ENCODE measurements at places on chromosomes 11 and 22.

GRCh38 chr22:46803031-46803880 is 40.8 kb downstream of the TBC1D22A start:
- DNase-seq = peak; percentile 59

- DNase-seq = no peak
These were observed 12.8 kb downstream of the PARVG start for GRCh38 chr22:44193535-44193891.

DNA sequence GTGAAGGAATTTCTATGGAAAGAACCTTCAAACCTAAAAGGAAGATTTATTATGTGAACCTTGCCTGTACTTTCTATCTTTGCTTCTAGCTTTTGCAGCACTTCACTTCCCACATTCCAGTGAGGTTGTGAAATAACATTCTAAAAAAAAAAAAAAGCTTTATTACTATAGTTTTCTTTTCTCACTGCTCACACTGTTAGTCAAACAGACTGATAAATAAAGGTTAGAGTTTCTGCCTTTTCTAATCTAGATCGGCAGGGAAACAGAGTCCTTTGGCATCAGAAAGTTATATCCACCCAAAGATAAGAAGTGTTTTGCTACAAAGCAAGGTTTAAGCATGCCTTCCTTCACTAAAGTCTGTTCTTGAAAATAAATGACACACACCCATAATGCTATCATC is 2.8 kb downstream of the AAMDC start:
- DNase-seq = no peak

GRCh38 chr22:32499666-32500065 is 25.1 kb downstream of the FBXO7 start:
- DNase-seq = no peak

DNA sequence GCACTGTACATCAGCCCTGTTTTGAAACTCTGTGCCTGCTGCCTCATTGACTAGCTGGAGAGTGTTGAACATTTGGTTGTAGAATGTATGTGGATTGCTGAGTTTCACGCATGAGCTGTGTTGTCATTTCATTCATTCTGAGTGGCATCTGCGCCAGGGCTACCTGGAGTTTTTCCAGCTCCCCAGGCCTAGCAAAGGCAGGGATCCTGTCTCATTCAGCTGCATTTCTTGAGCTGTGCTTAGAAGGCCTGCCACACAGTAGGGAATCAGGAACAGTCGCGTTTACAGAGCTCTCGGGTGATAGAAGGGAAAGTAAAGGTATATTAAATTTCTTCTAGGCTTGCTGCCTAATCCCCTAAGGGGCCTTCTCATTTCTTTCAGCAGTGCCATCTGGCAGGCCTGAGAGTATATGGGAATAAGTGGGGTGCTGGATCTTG is 44.3 kb downstream of the PTPRJ start:
- no peak for DNase-seq

- no peak for DNase-seq
These were observed 58.6 kb downstream of the SYTL2 start for GRCh38 chr11:85752201-85752889.

GRCh38 chr11:115169251-115169650 is 335.0 kb downstream of the CADM1 start:
- DNase-seq = no peak

DNA sequence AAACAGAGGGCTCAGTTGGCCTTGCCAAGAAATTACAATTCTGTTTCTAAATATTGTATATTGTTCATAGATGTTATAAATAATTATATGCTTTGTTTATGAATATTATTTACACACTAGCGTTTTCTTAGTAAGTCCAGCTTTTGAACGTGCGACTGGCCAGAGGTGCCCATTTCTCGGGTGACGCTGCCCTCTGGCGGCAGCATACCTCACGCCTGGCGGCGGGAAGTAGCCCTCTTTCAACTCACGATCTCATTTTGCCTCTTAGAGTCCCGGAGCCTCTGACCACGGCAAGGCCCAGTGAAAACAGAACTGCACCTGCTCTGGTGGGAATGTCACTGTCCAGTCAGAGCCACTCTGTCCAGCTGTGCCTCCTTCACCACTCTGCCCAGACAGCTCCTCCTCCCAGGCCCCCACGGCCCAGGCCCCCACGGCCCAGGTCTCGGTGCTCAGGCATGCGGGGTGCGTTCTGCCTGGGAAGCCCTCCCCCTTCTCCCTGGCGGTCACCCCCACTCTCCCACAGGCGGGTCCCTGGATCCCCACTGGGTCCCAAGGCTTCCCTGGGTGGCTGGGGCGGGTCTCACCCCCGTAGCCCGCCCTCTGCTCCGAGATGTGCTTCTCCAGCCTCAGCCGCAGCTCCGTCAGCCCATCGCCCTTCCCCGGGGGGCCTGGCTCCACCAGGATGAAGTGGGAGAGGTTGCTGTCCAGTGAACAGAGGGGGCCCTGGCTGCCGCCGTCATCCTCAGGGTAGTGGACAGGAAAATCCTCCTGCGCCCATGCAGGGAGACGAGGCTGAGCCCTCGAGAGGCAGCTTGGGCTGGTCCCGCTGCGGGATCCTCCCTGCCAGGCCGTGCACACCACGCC is 19.3 kb downstream of the TSSC4 start:
- DNase-seq = peak; percentile 37

GRCh38 chr11:75317446-75318122 is 33.9 kb downstream of the ARRB1 start:
- DNase-seq = no peak

DNA sequence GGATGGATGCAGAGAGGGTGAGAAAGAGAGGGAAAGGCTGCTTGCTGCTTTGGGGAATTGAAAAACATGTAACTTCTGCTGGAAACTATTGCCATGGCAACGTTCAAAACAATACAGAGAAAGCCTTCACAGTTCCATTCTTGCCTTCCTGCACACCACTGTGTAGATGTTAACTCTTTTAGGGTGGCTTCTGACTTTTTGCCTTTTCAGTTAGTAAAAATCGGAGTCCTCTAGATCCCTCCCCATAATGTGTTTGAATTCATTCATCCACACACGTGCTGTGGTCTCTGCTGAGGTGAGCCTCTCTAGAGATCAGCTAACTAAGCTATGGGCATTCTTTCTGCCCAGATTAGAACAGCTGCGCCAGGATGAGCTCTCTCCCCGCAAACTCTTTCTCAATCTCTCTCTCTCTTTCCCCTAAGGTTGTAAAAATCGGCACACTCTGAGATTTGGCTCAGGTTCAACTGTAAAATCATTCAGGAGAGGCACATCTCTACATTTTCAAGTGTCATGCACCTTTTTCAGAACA is 1178.3 kb downstream of the LRRC4C start:
- no peak for DNase-seq

- DNase-seq = no peak
These were observed 41.6 kb upstream of the CBX7 start for GRCh38 chr22:39194098-39194497.

GRCh38 chr22:46851941-46852340 is 89.5 kb downstream of the TBC1D22A start:
- DNase-seq = no peak

- DNase-seq = no peak
These were observed 80.9 kb upstream of the CD44 start for GRCh38 chr11:35057926-35058668.

DNA sequence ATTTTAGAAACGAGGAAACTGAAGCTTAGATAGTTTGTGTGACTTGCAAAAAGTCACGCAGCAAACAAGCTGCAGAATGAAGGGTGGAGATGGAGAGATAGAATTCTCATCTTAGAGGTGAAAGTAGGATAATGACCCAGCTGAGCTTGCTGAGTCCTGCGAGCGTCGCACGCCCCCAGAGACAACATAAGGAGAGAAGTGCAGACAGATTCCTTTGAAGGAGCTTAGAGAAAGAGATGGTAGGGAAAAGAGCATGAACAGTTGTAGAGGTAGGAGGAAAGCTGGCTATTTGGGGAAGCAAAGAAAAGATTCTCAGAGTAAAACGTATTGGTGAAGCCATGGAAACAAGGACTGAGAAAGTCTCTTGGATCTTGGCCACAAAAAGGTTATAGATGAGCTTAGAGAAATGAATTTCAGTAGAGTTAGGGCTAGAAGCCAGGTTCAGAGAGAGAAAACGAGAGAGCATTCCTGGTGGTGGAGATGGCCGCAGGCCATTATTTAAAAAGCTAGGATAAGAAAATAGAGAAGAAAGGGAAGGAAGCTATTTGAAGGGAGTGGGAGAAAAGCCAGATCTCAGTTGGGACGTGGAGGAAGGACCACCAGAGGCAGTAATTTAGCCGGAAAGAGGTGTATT is 44.8 kb downstream of the FAM83F start:
- no peak for DNase-seq

GRCh38 chr11:43810929-43811596 is 69.6 kb upstream of the ALKBH3 start:
- no peak for DNase-seq

GRCh38 chr22:49705216-49705971 is 122.3 kb downstream of the BRD1 start:
- no peak for DNase-seq

GRCh38 chr11:104690241-104690640 is 208.0 kb downstream of the CASP12 start:
- no peak for DNase-seq

GRCh38 chr22:17841836-17842235 is 67.6 kb upstream of the BID start:
- DNase-seq = no peak

- DNase-seq = no peak
These were observed 220.8 kb downstream of the RAB38 start for GRCh38 chr11:87954476-87954875.

DNA sequence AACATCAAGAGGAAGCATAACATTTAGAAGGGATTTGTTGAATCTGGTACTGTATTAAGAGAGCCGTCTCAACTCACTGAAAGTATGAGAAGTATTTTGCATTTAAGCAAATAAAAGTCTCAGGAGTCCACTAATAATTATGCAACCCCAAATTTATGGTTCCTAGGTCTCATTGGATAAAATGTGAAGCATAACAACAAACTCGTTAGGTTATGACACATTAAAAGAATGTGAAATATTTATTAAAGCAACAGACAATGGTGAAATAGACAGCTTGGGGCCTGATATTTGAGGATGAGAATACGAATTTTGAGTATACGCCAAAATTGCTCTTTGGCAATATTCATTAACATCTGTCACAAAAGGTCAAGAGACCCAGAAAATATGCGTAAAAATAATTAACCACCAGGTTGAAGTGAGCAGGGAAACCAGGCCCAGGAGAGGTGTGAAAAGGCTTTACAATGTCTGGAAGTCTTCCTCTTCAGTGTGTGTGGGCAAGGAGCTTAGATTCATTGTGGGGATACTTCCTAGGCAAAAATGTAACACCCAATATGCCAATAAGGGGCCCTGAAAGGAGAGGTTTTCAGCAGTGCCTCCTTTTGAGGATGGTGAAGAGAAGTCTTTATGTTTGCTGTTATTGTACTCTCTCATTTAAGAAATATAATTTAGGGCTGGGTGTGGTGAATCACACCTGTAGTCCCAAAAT is 89.2 kb downstream of the FDX1 start:
- no peak for DNase-seq

DNA sequence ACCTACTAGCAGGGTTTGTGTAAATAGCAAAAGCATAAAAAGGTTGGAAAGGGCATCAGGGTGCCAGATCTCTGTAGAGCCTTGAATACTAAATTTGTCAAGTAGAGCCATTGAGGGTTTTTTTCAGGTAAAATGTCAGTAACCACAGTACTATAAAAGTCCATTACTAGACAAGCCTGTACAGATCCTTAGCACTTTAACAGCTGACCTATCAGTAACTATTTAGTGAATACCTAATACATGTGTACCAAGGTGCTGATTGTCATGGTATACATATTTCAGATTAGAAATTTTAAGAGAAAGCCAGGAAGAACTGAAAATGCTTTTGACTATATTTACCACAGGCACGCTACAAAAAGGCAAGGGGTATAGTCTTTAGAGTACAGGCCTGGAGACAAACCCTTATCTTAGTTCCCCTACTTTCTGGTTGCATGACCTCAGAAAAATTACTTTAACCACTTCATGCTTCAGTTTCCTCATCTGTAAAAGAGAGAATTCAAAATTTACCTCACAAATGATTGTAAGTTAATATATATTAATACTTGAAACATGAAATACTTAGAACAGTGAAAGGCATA is 57.9 kb downstream of the RAB38 start:
- no peak for DNase-seq

- no peak for DNase-seq
These were observed 879.9 kb upstream of the TENM4 start for GRCh38 chr11:80320765-80321164.

DNA sequence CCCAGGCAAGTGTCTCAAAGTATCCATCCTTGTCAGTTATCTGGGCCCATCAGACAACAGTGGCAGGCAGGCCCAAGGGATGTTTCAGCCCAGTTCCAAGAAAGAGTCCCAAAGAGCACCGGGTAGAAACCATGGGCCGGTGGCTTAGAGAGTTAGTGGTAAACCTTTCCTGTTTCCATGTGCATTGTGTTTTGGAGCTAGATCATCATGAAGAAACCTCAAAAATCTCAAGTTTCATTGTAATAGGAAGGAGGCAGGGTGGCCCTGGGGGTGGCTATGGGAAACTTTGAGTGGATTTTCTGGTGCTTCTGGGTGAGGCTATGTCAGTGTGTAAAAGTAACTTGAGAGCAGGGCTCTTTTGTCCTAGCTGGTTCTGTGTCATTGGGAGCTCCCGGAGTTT is 68.1 kb downstream of the UBASH3B start:
- no peak for DNase-seq

- no peak for DNase-seq
These were observed 2.6 kb downstream of the LIPT2 start for GRCh38 chr11:74490941-74491340.

- no peak for DNase-seq
These were observed 1.1 kb downstream of the PELI3 start for GRCh38 chr11:66467756-66468155.

GRCh38 chr11:6620636-6621035 is 1.4 kb upstream of the TPP1 start:
- DNase-seq = no peak

DNA sequence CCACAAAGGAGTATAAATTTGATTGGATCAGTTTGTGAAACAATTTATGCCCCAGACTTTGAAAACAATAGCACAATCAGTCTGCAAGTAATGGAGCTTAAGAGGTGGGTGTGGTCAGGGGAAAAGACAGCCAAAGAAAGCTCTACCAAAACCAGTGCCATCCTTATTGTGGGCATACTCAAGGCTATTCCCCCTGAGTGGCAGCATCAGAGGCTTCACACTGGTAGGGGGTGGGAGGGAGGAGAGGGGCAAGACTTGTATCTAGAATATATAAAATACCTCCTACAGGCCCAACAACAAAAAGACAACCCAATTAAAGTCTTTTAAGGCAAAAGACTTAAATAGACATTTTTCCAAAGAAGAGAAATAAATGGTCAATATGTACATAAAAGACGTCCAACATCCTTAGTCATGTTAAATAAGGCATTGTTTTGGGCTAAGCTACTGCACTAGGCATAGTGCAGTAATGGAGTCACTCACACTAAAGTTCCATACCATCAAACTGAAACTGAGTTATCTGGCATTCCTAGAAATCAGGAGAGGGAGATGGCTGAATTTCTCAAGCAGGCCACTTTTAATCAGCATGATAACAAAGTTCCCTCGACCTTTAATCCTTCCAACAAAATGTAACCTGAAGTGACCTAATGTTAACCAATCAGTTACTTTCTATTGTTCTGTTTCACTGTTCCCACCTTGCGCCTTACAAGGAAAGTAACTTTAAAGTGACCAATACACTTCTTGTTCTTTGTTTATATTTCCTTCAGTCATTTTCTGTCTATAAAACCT is 24.8 kb downstream of the NARS2 start:
- no peak for DNase-seq

All from stimulated activated CD4-positive, alpha-beta T cell treated with anti-CD3 and anti-CD28 coated beads, TNF-alpha, amount 100 ng/mL, for 4 hours (primary cell).